SK-N-SH (cell line): ENCODE measurements at places on chromosomes 12 and 14.

GRCh38 chr12:92065639-92066038, 80.0 kb downstream of the BTG1 start:
- no peak for DNase-seq

DNA sequence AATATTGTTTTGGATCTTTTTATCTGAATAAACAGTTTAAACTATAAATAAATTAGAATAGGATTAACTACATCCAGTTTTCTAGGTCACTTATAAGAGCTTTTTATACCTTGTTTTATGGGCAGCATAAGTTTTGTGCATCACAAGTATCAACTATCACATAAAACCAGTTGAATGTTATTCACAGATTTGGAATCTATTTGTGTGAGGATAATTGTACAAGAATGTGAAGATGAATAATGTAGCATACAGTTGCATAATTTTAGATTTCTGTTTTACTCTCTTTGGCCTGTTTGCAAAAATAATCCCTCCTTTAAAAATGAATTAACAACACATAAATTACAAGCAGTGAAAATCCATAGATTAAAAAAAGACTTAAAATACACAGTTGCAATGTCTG, 88.8 kb downstream of the SCFD1 start:
- no peak for DNase-seq

GRCh38 chr12:28787151-28787550, 361.9 kb upstream of the FAR2 start:
- no peak for DNase-seq

DNA sequence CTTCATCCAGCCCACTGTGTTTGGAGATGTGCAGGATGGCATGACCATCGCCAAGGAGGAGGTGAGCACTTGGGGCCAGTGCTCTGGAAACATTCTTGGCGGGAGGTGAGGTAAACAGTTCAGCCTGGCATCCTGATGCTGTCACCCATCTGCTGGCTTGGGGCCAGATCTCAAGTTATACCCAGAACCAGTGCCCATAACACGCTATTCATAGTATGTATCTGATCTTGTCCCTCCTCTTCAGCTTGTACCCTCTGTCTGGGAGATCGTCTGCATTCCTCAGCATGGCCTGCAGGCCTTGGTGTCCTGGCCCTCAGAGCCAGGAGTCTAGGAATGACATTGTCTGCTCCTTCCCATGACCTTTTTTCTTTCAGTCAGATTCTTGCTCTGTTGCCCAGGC, 31.4 kb downstream of the ALDH2 start:
- DNase-seq, result no peak

DNA sequence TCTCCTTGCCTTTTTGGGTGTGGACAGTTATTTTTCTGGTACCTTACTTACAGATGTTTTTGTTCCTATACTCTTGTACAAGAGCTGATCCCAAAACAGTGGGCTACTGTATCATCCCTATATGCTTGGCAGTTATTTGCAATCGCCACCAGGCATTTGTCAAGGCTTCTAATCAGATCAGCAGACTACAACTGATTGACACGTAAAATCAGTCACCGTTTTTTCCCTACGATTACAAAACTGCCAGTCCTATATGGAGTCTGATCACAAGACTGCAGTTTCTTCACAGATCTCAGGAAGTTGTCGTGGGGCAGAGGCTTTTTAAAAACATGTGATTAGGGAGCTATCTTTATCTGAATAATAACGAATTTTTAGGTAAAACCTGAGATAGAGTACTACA, 1.3 kb downstream of the LYSET start:
- no peak for DNase-seq

- DNase-seq, result no peak
These were observed 37.6 kb upstream of the C14orf180 start for GRCh38 chr14:104541905-104542465.

GRCh38 chr12:72974954-72975555, 702.9 kb downstream of the TRHDE start:
- no peak for DNase-seq

DNA sequence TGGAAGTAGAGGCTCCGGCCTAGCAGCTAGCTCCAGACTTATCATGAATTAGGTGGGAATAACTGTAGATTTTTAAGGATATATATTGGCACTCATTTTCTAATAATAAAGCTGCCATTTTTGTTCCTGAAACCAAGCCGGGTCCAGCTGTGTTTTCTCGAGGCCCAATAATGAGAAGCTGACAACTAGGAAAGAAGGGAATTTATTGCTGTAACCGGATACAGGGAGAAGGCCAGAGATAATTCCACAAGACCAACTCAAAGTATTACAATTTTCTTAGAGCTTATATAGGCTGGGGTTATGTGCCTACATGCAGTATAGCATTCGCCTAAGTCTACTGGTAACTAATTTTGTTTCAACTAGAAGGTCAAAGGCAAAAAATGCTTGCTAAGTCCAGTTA, 122.3 kb upstream of the FBXO33 start:
- DNase-seq, result no peak

DNA sequence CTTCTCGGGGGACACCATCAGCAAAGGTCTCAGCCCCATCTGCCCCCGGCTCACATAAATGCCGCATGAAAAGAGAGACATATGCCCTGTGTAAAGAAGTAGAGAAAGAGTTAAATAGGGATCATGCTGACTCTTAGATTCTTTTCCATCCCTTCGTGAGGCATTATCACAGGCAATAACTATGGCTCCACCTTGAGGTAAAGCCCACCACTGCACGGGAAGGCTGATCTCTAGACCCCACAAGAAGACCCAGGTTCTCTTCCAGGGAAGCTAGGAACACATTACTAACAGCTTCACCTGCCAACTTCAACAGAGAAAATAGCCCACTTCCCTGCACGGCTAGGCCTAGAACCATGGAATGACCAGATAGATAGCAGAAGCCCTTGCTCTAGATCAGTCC, 14.1 kb upstream of the NOP2 start:
- peak; percentile 39 for DNase-seq

DNA sequence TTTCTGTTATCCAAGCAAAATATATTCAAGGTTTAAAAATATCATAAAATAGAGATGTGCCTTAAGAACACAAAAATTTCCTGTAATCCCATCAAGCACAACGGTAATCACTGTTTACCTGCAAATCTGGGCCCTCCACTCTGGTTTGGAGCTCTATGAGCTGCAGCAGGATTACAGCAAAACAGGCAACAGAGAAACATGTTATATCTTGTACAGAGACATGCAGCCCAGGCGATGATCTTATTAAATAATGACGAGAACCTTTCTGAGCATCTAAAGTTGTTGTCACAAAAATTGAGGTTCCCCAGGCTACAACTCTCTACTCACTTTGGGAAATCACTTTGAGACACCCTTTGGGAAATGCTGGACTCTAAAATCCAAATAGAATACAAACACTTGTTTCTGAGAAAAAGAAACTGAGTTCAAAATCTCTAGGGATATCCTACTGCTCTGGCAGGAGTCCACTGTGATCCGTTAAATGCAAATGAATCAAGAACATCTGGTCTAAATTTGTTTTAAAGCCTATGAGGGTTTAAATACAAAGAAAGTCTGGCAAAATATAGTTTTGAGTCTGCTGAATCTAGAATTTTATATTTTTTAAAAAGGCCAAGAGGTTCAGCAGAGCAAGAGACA, 36.3 kb downstream of the STON2 start:
- peak; percentile 21 for DNase-seq

DNA sequence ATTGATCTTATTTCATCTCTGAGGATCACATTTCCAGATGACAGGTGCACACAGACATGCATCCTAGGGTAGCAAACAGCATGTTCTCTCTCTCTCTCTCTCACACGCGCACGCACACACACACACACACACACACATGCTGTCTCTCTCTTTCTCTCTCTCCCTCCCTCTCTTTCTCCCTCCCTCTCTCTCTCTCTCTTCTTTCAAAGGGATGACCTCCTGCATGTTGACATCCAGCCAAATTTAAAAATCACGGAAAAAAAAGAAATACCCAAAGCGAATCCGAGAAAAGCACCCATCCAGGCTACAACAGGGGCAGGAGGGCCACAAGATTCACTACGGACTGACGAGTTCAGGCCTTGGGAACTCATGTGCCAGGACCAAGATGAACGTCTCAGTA, 2.3 kb downstream of the KSR2 start:
- no peak for DNase-seq

- DNase-seq, result no peak
These were observed 71.9 kb downstream of the BCL11B start for GRCh38 chr14:99199846-99200653.

GRCh38 chr12:6528539-6529235, 5.6 kb upstream of the GAPDH start:
- DNase-seq, result no peak

DNA sequence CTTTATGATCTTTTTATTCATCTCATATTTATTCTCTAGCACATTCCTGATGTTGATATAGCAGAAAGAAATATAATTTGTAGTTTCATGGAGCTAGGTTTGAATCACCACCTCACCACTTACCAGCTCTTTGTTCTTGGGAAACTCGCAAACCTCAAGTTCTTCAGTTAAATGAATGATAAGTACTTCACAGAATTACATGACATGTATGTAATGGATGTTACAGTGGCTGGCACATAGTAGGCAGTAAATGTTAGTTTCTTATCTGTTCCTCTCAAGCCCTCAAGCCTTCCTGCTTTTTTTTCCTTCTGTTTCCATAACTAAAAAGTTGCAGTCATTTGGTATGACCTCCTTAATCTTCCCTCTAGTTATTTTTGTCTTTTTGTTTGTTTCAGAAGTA, 54.9 kb downstream of the SPATS2 start:
- no peak for DNase-seq

- DNase-seq, result no peak
These were observed 16.1 kb downstream of the ASCL1 start for GRCh38 chr12:102973583-102973982.

DNA sequence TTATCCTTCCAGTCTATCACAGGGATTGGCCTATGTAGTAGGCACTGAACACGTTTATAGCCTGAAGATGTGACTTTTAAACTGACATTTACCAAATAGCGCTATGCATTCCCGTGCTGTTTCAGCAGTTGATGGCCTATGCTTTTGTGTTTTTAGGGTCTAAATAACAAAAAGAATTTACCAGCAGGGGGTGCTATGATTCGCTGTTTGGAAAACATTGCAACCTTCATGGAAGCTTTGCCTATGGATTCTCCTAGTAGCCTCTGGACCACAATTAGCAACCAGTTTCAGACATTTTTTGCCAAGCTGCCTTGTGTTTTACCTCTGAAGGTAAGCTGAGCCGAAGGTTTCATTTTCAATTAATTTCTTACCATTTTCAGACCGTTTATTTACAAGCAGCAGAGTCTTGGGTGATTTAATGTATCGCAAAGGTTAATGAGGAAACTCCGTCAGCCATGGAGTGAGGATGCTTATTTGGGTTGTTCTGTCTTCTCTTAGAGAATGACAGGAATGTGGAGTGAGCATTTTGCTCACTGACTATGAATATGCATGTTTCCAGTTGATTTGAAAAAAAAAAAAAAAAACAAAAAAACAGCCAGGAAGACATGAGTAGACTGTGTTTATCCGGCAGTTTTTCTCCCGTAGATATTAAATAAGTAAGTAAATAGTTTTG, 133.1 kb downstream of the PRIMA1 start:
- peak; percentile 56 for DNase-seq

DNA sequence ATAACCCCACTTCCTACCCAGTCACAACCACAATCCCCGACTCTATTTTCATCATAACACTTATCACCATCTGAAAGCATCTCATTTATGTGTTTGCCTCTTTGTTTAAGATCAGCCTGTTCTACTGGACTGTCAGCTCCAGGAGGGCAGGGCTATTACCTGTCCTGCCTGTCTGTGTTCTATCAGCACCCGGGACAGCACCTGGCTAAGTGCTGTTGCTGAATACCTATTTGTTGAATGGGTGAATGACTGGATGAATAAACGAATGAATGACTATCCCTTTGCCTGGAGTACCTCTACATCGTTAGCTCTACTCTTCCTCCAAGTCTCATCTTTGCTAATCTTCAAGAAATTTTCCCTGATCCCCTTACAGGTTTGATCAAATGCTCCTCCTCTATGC, 69.0 kb downstream of the WSCD2 start:
- no peak for DNase-seq

DNA sequence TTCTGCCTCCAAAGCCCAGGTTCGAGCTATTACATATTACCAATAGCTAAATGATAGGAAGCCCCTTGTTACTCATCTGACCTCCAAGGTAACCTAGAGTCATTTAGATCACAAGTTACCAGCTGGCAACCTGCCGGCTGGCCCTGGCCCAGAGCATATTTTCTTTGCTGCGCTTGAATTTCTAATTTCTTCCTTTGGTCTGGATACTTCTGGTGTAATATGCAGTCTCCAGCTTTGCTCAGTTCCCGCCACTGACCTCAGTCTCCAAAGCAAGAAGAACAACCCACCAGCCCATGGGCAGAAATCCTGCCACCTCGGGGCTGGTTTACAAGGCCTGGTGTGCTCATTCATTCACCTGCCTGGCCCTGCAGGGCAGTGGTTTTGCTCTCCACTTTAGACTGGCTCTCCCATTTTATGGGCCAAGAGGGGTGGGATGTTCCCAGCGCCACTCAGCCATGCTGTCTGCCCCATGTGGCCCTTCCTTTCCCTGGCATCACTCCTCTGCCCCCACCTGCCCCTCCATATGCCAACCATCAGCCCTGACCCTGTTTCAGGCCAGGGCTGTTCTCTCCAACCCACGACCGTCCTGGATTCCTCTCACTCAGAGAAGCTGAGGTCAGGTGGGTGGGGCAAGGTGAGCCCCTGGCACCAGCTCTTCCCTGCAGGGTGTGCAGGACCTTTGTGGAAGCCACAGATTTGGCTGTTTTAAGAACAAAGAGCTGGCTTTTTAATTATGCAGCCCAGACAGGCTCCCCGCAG, 76.0 kb downstream of the PRIMA1 start:
- peak; percentile 23 for DNase-seq

GRCh38 chr12:120453060-120453750, 7.0 kb downstream of the GATC start:
- DNase-seq, result no peak

DNA sequence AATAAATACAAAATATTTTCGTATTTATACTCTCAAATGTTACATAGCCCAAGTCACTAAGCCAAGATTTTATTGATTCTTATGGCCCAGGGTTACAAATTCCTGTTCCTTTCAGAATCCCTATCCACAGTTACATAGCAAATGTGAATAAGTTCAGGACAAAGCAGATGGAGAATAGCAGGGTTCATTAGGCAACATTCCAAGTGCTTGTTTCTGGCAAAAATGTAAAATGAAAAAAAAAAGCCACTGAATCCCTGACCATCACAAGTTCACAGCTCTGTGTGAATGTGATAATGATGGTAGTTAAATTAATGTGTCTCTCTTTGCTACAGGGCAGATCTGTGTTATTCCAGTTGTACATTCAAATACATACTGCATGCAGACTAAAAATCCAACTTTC, 74.6 kb downstream of the KCNC2 start:
- DNase-seq, result no peak
